ENCODE measurements at places on chromosomes 7 and 10. TPM values are rescaled to one million over a fixed set of nuclear protein-coding genes. Genes with fewer than 3 reads are reported as not detected.

Gene CALY
- total RNA-seq, result 1.6 TPM

DNA sequence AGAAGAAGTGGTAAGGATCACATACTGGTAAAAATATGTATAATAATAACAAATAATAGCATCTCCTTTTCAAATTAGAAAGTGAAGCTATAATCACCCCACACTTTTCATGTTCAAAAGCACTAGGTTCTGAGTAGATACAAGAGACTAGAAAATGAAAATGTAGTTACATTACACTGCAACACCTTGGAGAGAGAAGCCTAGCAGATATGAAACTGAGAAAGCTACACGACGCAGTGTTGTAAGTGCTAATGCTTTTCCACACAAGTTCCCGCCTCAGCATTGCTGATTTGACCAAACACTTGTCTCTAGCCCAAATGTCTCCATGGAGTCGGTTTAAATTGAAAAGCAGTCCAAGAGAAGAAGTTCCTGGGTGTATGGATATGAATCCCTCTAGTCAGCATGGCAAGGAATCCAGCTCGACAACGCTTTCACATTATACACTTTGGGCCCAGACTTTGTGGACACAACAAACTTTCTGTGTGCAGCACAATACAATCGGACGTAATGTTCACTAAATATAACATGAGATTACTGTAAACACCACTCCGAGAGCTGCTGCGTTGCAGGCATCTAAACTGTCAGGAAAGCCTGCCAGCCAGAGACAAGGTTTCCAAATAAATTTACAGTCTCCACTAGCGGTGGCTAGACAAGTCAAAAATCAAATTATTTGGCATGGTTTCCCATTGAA lies 1.7 kb downstream of the PDE1C start:
- no peak overlapping the region for H3K4me3 ChIP-seq
- no peak overlapping the region for H3K27ac ChIP-seq
- DNase-seq, result no peak
- H3K4me1 ChIP-seq, result no peaks in the 10 kb centered on the region
- H3K36me3 ChIP-seq, result no peaks in the 10 kb centered on the region

DNA sequence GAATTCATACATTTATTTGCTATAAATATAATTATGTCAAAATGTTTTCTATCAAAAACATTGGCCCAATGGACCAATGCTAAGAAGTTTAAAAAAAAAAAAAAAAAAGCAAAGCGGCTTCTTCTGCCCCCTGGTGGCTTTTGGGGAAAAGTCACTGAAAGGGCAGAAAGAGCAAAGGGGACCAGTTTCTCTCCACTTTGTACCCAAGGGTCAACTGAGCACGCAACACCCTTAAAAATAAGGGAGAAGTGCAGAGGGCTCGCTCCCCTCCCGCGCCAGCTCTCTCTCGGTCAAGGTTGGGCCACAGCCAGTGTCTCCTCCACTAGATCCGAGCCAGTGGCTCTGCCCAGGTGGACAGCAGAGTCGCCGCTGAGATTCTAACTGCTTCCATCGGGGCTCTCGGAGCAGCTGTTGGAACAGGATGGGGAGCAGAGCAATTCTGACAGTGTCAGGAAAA lies 136.4 kb upstream of the FGFR2 start:
- H3K4me1 ChIP-seq, result no peaks in the 10 kb centered on the region
- DNase-seq, result no peak
- H3K4me3 ChIP-seq, result no peak overlapping the region
- H3K27ac ChIP-seq, result no peak overlapping the region

Gene MEOX2
- 0.69 TPM for total RNA-seq

Gene CLDN3
- total RNA-seq, result 599 TPM

Gene CYP2C8
- 1.2 TPM for total RNA-seq

DNA sequence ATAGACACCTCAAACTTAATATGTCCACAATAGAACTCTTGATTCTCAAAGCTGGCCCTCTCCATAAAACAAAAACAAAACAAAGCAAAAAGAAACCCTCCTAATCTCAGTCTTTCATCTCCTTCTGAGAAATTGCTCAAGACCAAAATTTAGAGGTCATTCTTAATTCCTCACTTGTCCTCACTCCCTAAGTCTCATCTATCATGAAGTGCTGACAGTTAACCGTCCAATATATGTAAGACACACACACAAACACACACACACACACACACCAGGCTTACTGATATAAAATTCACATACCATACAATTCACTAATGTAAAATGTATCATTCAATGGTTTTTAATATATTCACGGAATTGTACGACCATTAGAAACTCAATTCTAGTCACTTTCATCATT lies 17.0 kb upstream of the SVIL start:
- peaks cover 10% of the 10 kb centered on the region for H3K4me1 ChIP-seq
- no peaks in the 10 kb centered on the region for H3K27me3 ChIP-seq
- H3K36me3 ChIP-seq, result no peaks in the 10 kb centered on the region
- no peak for DNase-seq
- no peak overlapping the region for H3K27ac ChIP-seq
- no peak overlapping the region for H3K4me3 ChIP-seq

GRCh38 chr7:26167303-26167934 lies 15.4 kb downstream of the NFE2L3 start:
- no peak for DNase-seq
- H3K4me1 ChIP-seq, result peaks cover 7% of the 10 kb centered on the region
- H3K27ac ChIP-seq, result no peak overlapping the region
- no peaks in the 10 kb centered on the region for H3K36me3 ChIP-seq

- no peak overlapping the region for H3K4me3 ChIP-seq
- no peak for DNase-seq
- H3K27ac ChIP-seq, result no peak overlapping the region
- H3K27me3 ChIP-seq, result no peaks in the 10 kb centered on the region
- H3K4me1 ChIP-seq, result no peaks in the 10 kb centered on the region
These were observed 590.9 kb upstream of the ANKRD30A start for GRCh38 chr10:36534471-36535002.

GRCh38 chr10:12158111-12158510 lies 28.6 kb downstream of the SEC61A2 start:
- H3K27me3 ChIP-seq, result no peaks in the 10 kb centered on the region
- DNase-seq, result no peak
- H3K27ac ChIP-seq, result no peak overlapping the region

Measured in colonic mucosa (tissue), 4 donors.